Suppressor macrophage treated with lipopolysaccharide for 4 hours (primary cell): ENCODE measurements at places on chromosomes 5 and 9.

DNA sequence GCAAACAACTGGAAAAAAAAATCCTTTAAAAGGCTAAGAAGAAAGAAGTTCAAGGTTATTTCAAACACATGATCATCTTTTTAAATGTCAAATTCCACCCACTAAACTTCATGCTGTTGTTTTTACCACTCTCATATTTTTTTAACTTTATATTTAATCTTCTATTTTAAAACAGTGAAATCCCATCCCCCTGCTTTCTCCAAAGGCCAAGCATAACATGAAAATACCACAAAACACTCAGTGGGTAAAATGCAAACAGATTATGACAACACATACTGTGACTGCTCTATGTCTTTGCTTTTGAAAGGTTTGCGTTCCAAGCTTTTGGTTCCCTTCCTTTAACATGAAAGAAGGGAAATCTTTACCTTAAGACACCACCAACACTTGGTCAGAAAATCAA is 127.6 kb downstream of the SNCAIP start:
- DNase-seq: no peak

DNA sequence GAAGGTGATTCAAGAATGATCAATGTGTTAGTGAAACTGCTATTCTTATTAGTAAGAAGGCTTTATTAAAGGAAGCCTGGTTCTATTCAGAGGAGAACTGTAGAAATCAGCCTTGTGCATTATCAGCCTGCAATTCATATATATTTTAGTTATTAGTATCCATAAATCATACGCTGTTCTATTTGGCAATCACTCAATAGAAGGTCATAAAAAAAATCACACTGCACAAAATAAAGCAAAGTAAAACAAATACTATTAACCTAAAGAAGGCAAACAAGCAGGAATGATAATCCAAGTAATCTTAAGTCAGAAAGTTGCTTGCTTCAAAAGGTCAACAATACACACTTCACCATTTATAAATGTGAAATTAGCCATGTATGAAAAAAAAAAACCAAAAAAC is 138.1 kb downstream of the PDE4D start:
- DNase-seq: no peak

DNA sequence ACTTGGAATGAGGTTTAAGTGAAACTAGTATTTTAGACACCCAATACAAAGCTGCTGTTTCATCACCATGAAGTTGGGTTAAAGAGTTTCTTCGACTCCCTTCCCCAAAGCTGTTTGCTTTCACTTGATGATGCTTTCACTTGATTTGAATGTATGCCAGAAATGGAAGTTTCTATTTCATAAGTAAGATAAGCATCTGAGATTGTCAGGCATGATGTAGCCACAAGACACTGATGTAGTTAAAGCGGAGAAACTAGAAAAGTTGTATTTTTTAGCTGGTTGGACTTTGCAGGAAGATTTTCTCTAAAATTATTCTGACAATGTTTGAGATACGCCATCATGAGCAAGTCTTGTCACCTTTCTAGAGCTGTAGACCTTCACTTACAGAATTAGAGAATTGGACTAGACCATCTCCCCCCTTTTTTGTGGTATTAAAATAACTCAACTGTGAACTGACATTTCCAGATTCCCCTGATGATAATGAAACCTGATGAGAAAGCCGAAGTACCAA is 20.0 kb downstream of the MOCS2 start:
- DNase-seq: no peak

- DNase-seq: no peak
These were observed 41.1 kb upstream of the ICE1 start for GRCh38 chr5:5381310-5381913.

DNA sequence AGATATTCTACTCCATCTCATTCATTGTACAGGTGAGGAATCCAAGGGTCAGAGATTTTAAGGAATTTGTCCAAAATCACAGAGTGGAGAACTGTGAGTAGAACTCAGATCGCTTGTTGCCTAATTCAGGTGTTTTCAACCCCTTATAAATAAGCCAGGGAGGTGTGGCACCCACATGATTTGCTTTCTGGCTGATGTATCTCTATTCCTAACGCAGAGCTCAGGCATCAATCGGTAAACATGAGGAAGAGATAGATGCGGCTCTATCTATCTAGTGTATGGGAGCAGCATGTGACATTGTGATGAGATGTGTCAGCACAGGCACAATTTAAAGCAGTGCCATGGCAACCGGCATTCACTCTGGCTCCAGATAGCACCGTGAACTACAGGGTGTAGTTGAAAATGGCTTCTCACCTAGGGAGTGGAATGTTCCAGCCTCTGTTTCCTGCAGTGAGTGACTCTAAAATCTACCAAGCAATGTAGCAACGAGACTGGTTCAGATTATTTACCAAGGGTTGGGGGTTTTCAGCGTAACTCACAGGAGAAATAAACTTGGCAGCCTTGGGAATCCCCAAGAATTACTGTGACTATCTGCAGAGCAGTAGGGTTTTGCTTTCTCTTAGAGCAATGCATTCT is 53.4 kb upstream of the SUB1 start:
- peak; percentile 25 for DNase-seq

DNA sequence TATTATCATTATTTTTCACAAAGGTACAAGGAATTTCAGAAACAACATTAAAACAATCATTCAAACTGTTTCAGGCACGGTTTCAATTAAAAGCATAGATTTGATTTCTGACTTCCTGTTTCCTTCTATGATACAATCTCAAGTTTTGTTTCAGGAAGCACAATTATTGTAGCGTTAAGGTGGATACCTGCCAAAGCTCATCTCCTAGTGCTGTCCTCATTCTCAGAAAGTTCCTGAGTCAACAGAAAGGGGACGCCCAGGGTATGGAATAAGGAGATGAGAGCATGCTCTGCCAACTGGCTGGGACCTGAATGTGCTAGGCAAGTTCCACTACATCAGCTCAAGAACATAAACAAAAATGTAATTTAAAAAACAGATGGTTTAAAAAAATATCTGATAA is 2.0 kb upstream of the TRIM14 start:
- no peak for DNase-seq

DNA sequence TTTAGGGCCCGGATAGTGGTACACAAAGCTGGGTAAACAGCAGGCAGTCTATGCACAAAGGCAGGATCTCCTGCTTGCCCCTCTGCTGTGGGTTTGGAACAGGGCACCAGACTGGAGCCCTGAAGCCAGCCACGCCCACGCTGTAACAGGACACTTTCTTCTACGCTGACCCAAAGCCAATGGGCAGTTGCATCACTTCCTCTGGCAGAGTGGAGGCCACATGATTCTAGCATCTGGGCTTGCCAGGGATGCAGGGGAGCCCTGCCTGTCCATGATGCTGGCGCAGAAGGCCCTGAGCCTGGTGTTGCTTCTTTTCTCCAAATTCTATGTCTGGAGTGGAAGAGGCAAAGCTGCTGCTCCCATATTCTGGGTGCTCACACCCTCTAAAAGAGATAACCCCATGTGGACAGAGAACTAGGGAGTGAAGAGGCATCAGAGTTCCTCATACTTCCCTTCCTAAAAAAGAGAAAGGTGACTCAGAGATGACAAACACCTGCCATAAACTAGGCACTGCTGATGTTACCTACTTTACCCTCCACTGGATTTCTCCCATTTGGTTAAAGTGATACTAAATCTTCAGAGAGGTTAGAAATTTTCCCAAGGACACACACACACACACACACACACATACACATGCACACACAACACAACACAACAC is 260.3 kb upstream of the KLF4 start:
- DNase-seq: peak; percentile 85

- DNase-seq: no peak
These were observed 164.8 kb downstream of the MACROH2A1 start for GRCh38 chr5:135234242-135234641.

GRCh38 chr5:132355140-132355765 is 14.3 kb upstream of the SLC22A5 start:
- no peak for DNase-seq
